Fibroblast of skin of abdomen (primary cell): ENCODE measurements at places on chromosomes 5 and 9.

GRCh38 chr5:35228310-35228709 is 2.0 kb downstream of the PRLR start:
- no peak for DNase-seq

GRCh38 chr9:72753266-72753893 is 199.5 kb downstream of the ALDH1A1 start:
- peak; percentile 32 for DNase-seq

- no peak for DNase-seq
These were observed 11.2 kb downstream of the IRF1 start for GRCh38 chr5:132479111-132479951.

GRCh38 chr9:75552941-75553340 is 337.5 kb upstream of the PCSK5 start:
- DNase-seq: peak; percentile 34

- DNase-seq: no peak
These were observed 186.0 kb downstream of the PAX5 start for GRCh38 chr9:36847781-36848673.

GRCh38 chr5:156375895-156376495 is 49.0 kb downstream of the SGCD start:
- no peak for DNase-seq

- DNase-seq: no peak
These were observed 88.2 kb downstream of the FRMD3 start for GRCh38 chr9:83449983-83450382.

GRCh38 chr5:175444060-175444904 is at the start of gene DRD1:
TSS of gene DRD1 (minus strand) at chr5:175444182. CDS start at chr5:175443099, 1,083 bp downstream.
- DNase-seq: peak; percentile 22

GRCh38 chr5:78530342-78531096 is 118.1 kb downstream of the LHFPL2 start:
- DNase-seq: peak; percentile 77

GRCh38 chr5:169218861-169219260 is 82.1 kb downstream of the SLIT3 start:
- DNase-seq: peak; percentile 29

- peak; percentile 50 for DNase-seq
These were observed 861 bp downstream of the ZFYVE16 start for GRCh38 chr5:80408484-80409366.

GRCh38 chr9:114591291-114591787 is 3.8 kb downstream of the ATP6V1G1 start:
- DNase-seq: no peak

DNA sequence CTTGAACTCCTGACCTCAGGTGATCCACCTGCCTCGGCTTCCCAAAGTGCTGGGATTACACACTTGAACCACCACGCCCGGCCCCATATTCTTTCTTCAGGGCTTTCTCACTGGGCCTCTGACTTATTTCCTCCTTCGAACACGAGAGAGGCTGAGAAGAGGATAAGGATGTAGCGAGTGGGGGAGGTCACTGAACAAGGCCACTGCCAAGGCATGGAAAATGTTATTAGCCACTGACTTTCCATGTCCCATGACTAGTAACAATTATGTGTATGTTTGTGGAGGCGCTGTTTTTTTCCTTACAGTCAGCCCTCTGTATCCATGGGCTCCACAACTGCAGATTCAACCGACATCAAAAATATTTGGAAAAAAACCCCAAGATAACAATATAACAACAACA is 12.3 kb upstream of the FCHSD1 start:
- DNase-seq: no peak

- DNase-seq: no peak
These were observed 146.9 kb downstream of the TENT4A start for GRCh38 chr5:6859951-6860638.

- no peak for DNase-seq
These were observed 5.7 kb downstream of the NFIB start for GRCh38 chr9:14307989-14308852.

DNA sequence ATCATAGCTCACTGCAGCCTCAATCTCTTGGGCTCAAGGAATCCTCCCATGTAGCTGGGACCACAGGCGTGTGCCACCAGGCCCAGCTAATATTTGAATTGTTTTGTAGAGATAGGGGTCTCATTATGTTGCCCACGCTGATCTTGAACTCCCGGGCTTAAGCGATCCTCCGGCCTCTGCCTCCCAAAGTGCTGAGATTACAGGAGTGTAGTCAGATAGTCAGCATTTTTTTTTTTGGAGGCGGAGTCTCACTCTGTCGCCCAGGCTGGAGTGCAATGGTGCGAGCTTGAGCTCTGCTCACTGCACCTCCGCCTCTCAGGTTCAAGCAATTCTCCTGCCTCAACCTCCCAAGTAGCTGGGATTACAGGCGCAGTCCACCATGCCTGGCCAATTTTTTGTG is 1.6 kb upstream of the SAR1B start:
- DNase-seq: no peak

DNA sequence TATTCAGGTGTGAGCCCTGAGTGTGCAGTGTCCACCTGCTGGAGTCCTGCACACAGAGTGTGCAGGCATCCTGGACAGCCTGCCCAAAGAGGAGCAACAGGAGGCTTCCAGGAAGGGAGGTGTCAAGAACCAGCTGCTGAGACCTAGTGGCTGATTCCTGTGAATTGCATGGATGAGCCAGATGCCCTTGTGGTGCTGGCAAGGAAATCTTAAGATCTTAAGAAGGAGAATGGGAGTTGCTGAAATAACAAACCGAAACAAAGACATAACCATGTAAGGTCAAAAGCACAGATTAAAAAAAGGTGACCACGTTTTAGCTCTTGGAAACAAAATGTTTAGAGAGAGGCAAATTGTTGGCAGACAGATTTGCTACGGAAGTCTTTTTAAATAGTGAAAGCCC is 29.3 kb upstream of the RPS23 start:
- DNase-seq: peak; percentile 40
